Activated CD8-positive, alpha-beta memory T cell treated with anti-CD3 and anti-CD28 coated beads for 1 hour (primary cell): ENCODE measurements at places on chromosomes 12 and 14.

DNA sequence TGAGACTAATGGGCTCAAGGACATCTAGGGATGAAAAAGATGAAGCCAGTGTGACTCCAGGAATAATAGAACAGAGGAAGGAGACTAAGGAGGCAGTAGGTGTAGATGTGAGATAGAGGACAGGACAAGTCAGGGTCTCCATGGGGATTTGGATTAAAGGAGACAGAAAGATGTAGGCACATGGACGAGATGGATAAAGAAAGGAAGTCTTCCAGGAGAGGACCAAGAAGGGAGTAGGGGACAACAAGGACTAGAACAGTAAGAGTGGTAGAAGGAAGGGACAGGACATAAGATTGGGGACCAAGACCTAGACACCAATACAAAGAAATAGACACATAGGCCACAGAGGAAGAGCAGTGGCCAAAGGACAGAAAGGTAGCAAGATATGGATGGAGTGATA lies 7.1 kb upstream of the PCK2 start:
- no peak for DNase-seq

GRCh38 chr12:106034316-106034715 lies 104.4 kb downstream of the NUAK1 start:
- no peak for DNase-seq

GRCh38 chr12:11730299-11731041 lies 81.0 kb downstream of the ETV6 start:
- DNase-seq: no peak

GRCh38 chr12:93591137-93591868 lies 18.8 kb downstream of the SOCS2 start:
- peak; percentile 7 for DNase-seq

DNA sequence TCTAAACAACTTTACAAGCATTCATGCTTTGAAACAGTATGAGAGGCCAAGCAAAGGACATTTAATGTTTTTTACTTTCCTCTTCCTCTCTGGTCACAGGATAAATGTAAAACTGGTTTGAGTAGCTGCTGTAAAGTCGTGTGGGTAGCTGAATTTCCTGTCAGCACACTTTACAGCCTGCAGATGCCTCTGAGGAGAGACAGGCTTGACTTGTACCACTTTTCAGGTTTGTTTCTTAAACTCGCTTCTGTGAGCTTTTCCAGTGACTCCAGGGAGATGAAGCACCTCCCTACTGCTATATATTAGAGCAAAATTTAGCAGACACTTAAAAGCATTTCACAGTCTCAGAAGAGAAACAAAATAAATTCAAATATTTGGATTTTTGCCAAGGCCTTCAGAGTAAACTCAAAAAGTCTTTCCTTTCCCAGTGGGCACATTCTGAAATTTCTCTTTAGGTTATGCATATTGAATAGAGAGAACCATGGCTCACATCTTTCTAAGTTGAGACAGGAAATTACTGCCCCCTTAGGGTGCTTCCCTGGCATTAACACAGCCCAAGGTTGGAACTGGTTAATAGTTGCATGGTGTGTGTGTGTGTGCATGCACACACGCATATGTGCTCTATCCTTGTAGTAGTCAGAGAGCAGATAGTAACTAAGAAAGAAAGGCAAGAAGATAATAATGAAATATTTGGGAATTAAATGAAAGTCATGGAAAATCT lies 557.3 kb upstream of the MIS18BP1 start:
- no peak for DNase-seq

- DNase-seq: no peak
Measured at GRCh38 chr12:15899282-15899870, 11.8 kb upstream of the DERA start.

- DNase-seq: no peak
Measured at GRCh38 chr12:102144221-102144620, 24.2 kb downstream of the PARPBP start.

DNA sequence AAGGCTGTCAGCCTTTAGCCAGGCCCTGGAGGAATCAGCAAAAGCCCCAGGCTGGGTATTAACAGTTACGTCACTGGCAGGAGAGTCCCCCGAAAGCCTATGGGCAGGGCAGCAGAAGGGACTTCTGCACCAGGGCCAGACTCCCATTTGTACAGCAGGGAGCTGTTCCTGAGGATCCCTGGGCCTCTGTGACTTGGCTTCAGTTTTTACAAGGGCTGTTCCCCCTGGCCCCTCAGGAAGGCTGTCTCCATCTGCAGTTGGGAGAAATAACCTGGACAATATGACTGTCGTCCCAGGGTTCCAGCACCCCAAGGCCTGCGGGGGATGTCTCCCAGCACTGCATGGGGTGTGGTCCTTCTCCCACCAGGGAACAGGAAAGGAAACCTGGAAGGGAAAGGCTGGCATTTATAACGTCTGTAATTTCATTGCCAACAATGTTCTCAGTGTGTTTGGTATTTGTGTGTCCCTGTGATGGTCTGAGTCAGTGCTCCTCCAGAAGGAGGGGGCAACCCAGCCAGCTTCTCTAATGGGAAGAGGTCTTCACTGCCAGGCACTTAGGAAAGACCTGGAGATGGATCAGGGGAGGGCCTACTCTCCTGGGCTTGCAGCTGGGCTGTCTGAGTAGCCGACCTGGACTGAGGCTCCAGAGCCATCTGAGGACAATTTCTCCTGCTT lies 42.4 kb downstream of the ERH start:
- DNase-seq: no peak

DNA sequence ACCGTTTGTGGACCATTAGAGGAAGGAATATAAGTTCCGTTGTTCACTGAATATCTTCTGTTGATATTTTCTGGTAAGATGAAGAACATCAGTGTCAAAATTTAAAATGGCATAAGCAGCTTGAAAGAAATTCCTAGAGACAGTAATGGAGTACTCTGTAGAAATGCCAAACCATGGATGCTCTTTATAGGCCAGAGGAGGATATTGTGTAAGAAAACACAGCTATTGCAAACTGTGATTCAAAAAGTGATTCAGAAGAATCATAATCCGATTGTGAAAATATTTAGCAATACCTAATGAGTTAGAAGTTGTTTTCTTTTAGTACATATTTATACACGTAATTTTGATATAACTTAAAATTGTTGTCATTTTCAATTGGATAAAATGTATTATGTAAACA lies 102.8 kb downstream of the SLC16A7 start:
- no peak for DNase-seq

DNA sequence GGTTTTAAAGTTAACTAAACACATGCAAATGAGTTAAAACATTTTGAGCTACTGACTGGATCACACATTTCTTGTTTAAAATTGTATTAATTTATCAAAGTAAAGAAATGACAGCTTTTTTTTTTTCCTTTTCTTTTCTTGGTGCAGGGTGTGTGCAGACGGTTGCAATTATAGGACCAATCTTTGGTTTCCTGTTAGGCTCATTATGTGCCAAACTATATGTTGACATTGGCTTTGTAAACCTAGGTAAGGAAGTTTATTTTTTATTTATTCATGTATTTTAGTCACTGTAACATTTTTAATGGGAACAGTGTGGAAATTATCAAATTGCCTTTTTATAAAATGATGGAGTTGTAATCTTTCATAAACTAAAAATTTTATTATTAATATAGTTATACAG lies 21.9 kb downstream of the SLCO1C1 start:
- no peak for DNase-seq

- no peak for DNase-seq
Measured at GRCh38 chr12:6948873-6949594, 2.1 kb upstream of the PTPN6 start.

- no peak for DNase-seq
Measured at GRCh38 chr12:25051171-25051570, 102.3 kb upstream of the BCAT1 start.

DNA sequence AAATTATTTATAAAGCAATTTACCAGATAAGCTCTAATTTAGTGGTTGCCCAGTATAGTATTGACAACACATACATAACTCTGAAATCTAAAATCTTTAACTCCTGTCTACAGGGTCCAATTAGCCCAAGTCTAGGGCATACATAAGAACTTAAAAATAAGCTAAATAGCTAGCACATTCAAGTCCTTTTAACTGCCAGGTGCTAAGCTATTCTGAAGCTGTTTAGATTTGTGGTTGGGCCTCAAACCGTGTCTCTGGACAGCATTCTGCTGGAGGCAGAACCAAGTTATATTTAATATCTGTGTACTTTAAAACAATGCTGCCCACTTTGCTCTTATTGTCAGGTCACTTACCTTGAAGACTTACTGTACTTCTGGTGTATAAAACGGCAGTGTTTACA lies 19.0 kb downstream of the RPS6KA5 start:
- no peak for DNase-seq

DNA sequence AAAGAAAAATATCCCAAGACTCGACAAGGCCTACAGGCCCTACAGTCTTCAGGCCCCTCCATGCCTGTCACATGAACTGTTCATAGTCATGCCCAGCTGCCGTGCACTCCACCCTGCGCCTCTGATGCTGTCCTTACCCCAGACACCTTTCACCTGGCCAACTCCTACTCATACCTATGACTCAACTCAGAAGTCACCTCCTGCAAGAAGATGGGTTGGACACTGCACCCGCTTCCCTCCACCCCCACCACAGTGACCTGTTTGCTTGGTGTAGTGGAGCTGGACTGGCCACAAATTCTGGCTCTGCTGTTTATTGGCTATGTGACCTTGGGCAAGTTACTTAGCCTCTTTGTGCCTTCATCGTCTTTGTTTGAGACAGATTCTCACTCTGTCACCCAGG lies 56.2 kb downstream of the PHETA1 start:
- DNase-seq: no peak

GRCh38 chr14:106850913-106851825 lies 1324.8 kb downstream of the TMEM121 start:
- no peak for DNase-seq

GRCh38 chr12:27511031-27511722 lies 12.8 kb upstream of the PPFIBP1 start:
- no peak for DNase-seq

GRCh38 chr12:29544428-29545101 lies 47.1 kb upstream of the OVCH1 start:
- no peak for DNase-seq

GRCh38 chr14:23299211-23299957 lies 3.3 kb downstream of the PPP1R3E start:
- DNase-seq: no peak

DNA sequence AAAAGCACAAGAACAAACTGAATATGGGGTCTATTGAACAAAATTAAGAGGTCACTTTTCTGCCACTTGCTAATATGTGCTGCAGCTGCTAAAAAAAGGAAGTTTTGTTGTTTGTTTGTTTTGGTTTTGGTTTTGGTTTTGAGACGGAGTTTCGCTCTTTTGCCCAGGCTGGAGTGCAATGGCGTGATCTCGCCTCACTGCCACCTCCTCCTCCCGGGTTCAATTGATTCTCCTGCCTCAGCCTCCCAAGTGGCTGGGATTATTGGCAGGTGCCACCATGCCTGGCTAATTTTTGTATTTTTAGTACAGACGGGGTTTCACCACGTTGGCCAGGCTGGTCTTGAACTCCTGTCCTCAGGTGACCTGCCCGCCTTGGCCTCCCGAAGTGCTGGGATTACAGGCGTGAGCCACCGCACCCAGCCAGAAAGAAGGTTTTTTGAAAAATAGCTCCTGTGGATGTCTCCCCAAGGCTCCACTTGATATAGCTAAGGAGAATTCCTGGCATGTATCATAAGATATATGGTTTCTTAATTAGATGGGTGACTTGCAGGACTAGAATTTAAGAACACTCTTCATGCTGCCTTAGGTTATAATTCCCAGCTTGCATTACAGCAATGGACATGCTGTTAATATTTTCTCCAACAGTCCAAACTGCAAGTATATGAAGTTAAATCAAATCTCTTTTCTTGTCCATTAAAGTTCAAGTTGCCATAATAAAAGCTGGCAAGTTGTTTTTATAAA lies 237.6 kb upstream of the AMIGO2 start:
- no peak for DNase-seq

GRCh38 chr12:132543298-132544079 lies 53.5 kb downstream of the FBRSL1 start:
- DNase-seq: no peak

GRCh38 chr14:61372379-61372778 lies 51.0 kb downstream of the PRKCH start:
- no peak for DNase-seq

- DNase-seq: no peak
Measured at GRCh38 chr12:6778217-6778573, 5.9 kb downstream of the LAG3 start.

DNA sequence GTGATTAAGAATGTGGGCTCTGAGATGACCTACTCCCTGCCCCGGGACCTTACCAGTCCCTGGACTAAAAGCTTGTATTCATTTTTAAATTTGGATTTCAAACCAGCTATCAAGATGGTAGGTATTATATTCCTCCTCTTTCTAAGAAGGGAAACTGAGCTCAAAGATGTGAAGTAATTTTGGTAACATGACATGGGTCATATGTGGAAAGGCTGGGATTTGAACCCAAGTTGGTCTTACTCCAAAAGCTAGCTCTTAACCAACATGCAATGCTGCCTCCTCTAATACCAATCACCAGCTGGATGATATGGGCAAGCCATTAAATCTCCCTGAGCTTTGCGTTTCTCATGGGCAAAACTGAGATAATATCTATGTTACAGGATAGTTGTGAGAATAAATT lies 166.4 kb upstream of the SLC38A2 start:
- no peak for DNase-seq

DNA sequence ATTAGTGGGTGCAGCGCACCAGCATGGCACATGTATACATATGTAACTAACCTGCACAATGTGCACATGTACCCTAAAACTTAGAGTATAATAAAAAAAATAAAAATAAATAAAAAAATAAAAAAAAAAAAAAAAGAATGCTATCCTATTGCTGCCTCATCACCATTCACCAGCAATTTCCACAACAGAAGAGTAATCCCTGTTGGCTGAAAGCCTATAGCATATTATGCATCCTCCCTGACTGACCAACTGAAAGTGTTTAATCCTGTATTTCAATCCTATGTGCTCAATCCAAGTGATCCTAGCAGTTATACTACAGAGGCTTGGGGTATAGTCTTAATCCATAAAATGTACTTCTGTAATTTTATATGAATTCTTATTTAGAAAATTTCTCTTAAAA lies 18.5 kb downstream of the DICER1 start:
- DNase-seq: no peak

DNA sequence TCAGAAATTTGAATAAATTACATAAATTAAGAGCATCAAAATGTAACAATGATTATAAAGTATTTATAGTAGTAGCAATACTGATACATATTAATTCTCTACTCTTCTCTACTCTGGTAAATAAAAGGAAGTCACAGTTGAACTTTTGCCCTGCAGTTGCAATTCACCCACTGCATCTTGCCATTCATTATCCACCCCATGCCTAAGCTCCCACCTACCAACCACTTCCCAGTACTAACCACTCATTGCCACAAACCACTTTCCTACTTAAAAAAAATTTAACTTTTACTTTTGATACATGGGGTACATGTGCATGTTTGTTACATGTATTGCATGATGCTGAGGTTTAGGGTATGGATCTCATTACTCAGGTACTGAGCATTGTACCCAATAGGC lies 174.0 kb downstream of the RASSF9 start:
- no peak for DNase-seq

DNA sequence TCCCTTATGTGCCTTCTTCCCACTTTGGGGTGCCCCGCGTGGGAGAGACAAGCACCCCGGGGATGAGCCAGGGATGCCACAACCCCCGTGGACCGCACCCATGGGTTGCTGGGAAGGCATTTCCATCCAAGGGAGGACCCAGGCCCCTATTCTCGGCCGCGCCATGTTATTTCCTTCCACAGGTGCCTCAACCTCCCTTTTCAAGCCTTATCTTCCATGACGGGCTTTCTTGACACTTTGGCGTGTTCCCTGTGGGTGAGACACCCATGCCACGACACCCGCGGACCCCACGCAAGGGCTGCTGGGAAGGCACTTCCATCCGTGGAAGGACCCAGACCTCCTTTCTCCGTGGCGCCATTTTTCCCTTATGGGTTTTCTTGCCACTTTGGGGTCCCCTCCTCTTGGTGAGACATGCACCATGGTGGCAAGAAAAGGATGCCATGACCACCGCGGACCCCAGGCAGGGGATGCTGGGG lies 269.2 kb downstream of the ALG10 start:
- no peak for DNase-seq
